SK-MEL-5 (cell line): ENCODE measurements at places on chromosomes 2 and 18. TPM values are rescaled to one million over a fixed set of nuclear protein-coding genes. Genes with fewer than 3 reads are reported as not detected.

The TUBA4B gene
- not detected in 2 replicates for total RNA-seq

The IL1F10 gene
- not detected in 2 replicates for total RNA-seq

The MOGAT1 gene
- total RNA-seq = not detected in 2 replicates

The CXCR1 gene
- not detected in 2 replicates for total RNA-seq

The PDE1A gene
- 0.19 TPM in 1 of 2 replicates, not detected in the other for total RNA-seq

The ZNF396 gene
- 4.5 and 5.1 TPM in 2 replicates for total RNA-seq

The STK39 gene
- 8.5 and 8.9 TPM in 2 replicates for total RNA-seq

The TMEM247 gene
- total RNA-seq = not detected in 2 replicates

The DUSP2 gene
- total RNA-seq = 0.80 and 1.0 TPM in 2 replicates

The FSHR gene
- total RNA-seq = not detected in 2 replicates

The EFR3B gene
- total RNA-seq = 7.9 and 10.1 TPM in 2 replicates

The SH2D6 gene
- 0.40 and 0.66 TPM in 2 replicates for total RNA-seq

The LIMS3 gene
- 0.64 TPM in 1 of 2 replicates, not detected in the other for total RNA-seq

The RAD51AP2 gene
- not detected in 2 replicates for total RNA-seq

The STK11IP gene
- 13.9 and 14.7 TPM in 2 replicates for total RNA-seq

The FOSL2 gene
- total RNA-seq = 16.8 and 19.1 TPM in 2 replicates

The NXPH2 gene
- total RNA-seq = 0.43 TPM in 1 of 2 replicates, not detected in the other

The SNTG2 gene
- total RNA-seq = not detected in 2 replicates

The VSNL1 gene
- 0.08 TPM in 1 of 2 replicates, not detected in the other for total RNA-seq

The COL4A3 gene
- total RNA-seq = 0.03 TPM in 1 of 2 replicates, not detected in the other

The GATA6 gene
- 2.1 and 2.7 TPM in 2 replicates for total RNA-seq

The NETO1 gene
- total RNA-seq = not detected in 2 replicates

The RRM2 gene
- total RNA-seq = 38.9 and 46.9 TPM in 2 replicates

The CPO gene
- total RNA-seq = not detected in 2 replicates

The ARHGAP15 gene
- total RNA-seq = 0.71 and 2.4 TPM in 2 replicates

The RPS27A gene
- total RNA-seq = 2,624 and 2,849 TPM in 2 replicates

The FBXO48 gene
- total RNA-seq = 0.83 and 1.2 TPM in 2 replicates

The TRABD2A gene
- total RNA-seq = 0.98 and 2.9 TPM in 2 replicates

The RHBDD1 gene
- 13.2 and 13.4 TPM in 2 replicates for total RNA-seq

The MTLN gene
- 52.1 and 62.8 TPM in 2 replicates for total RNA-seq

The TBR1 gene
- not detected in 2 replicates for total RNA-seq

The PAX3 gene
- 18.3 and 21.6 TPM in 2 replicates for total RNA-seq

The RNF144A gene
- 83.1 and 85.8 TPM in 2 replicates for total RNA-seq

The GULP1 gene
- 34.6 and 38.9 TPM in 2 replicates for total RNA-seq

The GPR45 gene
- total RNA-seq = 0.21 and 0.98 TPM in 2 replicates

The SALL3 gene
- total RNA-seq = not detected in 2 replicates

The PRR30 gene
- total RNA-seq = not detected in 2 replicates

The FRZB gene
- not detected in 2 replicates for total RNA-seq

The LRRTM1 gene
- total RNA-seq = not detected in 2 replicates

The FEV gene
- total RNA-seq = not detected in 2 replicates

The HOXD10 gene
- 1.3 TPM in 1 of 2 replicates, not detected in the other for total RNA-seq

The FLACC1 gene
- 0.85 and 2.4 TPM in 2 replicates for total RNA-seq

The C2orf80 gene
- 0.32 and 0.45 TPM in 2 replicates for total RNA-seq

The SLC23A3 gene
- total RNA-seq = 0.13 and 0.34 TPM in 2 replicates

The SCN2A gene
- 0.08 TPM in 1 of 2 replicates, not detected in the other for total RNA-seq

The GPR155 gene
- total RNA-seq = 2.3 and 3.0 TPM in 2 replicates

The MOCOS gene
- total RNA-seq = 30.0 and 50.8 TPM in 2 replicates

The ABCG8 gene
- not detected in 2 replicates for total RNA-seq

The SLC11A1 gene
- total RNA-seq = 0.11 TPM in 1 of 2 replicates, not detected in the other
